ENCODE measurements at places on chromosomes 1 and 21.
A peak's percentile ranks its signal among the peaks of the same experiment; 100 is the strongest.

DNA sequence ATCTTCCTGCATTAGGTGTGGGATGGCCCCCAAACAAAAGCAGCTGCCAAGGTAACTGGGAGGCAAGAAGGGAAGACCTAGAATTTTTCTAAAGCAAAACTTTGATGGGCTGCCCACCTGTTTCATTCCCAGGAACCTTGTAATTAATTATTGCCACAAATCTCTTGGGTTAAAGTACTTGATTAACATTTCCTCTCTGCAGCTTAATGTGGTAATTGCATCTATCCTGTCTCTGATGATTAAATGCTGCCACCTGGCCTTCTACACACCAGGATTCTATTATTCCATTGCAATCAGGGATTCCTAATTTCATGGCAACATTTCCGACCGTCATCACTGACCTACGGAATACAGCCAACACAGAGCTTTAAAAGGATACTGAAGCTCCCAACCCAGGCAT is 68.3 kb upstream of the RC3H1 start:
- DNase-seq, result no peak

DNA sequence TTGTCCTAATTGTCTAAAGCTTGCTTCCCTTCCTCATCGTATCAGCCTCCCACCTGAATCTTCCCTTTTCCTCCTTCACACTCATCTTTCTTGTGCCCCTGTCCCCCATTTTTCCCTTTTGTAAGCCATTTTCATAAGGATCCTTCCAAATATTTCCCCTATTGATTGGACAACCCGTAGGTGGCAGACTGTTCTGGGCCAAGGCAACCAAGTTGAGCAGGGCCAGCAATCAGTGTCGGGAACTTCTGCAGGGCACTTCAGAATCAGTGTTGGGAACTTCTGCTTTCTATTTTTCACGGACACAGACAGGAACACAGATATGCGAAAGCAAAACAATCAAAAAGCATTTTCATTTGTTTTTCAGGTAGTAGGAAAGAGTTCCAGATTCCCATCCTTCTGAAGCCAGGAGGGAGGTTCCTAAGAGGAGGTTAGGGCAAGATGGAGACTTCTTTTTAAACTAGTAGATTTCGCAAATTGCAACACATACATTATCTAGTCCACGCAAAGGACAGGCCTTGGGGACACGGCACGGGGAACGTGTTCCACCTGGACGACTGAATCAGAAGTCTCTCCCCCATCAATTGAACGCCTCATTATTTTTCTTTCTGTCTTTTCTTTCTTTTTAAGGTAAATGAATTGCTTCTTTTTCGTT is 691 bp upstream of the MPZL1 start:
- peak; percentile 78 for DNase-seq

DNA sequence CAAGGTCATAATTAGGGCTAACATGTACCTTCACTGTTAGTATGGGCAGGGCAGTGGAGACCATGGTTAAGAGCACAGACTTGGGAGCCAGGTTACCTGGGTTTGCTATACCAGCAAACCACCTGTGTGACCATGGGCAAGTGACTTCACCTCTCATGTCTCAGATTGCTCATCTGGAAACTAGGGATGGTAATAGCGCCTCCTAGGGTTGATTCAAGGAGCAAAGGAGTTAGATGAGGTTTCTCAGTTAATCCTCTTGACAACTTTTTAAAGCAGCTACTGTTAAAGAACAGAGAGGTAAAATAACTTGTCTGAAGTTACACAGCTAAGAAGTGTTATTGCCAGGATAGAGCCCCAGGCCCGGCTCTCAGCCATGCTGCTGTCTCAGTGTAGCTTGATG is 790 bp upstream of the MATN1 start:
- no peak for DNase-seq

DNA sequence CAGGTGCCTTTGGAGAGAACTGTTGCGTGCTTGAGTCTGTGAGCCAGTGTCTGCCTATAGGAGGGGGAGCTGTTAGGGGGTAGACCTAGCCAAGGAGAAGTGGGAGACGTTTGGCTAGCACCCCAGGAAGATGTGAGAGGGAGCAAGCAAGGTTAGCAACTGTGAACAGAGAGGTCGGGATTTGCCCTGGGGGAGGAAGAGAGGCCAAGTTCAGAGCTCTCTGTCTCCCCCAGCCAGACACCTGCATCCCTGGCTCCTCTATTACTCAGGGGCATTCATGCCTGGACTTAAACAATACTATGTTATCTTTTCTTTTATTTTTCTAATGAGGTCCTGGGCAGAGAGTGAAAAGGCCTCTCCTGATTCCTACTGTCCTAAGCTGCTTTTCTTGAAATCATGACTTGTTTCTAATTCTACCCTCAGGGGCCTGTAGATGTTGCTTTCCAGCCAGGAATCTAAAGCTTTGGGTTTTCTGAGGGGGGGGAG is 2.4 kb downstream of the BTG2 start:
- DNase-seq, result no peak

GRCh38 chr1:162626761-162627160 is 5.5 kb upstream of the DDR2 start:
- DNase-seq, result no peak

- DNase-seq, result no peak
These were observed 126.7 kb upstream of the KRTAP19-8 start for GRCh38 chr21:31164713-31165694.

DNA sequence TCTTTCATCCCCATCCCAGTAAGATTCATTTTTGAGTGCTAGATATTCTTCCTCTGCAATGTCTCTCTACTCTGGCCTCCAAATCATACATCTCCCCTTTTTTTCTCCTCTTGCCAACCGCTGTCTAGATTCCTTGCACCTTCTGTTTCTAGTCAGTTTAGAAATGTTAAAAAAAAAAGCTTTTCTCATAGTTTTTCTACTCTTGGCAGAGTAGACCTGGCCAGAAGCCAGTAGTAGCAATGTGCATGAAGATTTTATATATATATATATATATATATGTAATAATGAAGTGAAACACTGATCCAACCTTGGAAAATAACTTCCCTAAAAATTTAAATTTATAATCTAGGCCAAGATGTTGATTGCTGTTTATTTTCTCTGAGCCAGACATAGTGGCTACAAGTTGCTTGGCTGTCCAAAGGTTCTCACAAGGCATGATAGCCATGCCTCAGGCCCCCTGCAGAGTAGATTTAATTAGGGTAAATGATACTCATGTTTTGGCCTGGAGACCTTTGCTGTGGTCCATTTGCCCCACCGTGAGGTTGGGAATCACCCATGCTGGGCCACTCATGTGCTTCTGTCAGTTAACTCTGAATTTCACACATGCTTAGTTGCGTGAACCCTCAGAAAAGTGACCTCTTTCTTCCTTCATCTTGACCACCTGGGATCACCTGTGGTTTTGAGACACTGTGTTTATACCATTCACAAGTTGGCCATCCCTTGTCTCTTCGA is 103.4 kb upstream of the KCNE2 start:
- DNase-seq, result no peak

DNA sequence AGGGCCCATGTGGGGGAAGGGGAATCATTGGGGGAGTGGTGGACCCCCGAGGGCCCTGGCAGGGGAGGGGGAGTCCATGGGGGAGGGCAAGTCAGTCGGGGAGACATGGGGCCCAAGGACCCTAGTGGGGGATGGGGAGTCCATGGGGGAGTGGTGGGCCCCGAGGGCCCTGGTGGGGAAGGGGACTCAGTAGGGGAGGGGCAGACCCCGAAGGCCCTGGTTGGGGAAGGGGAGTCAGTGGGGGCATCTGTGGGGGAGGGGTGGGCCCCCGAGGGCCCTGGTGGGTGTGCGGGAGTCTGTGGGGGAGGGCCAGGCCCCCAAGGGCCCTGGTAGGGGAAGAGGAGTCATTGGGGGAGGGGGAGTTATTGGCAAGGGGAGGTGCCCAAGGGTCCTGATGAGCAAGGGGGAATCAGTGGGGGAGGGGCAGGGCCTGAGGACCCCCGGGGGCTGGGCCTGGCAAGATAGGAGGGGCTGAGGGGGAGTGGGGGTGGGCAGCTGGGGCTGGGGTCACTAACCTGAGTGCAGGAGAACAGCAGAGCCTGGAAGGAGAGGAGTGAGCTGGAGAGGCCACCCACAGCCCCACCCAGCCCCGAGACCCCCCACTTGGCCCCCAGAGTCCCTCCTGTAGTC is 2.1 kb downstream of the MXRA8 start:
- no peak for DNase-seq

GRCh38 chr1:116879478-116880133 is 30.1 kb upstream of the PTGFRN start:
- DNase-seq, result no peak

- peak; percentile 90 for DNase-seq
These were observed 3.3 kb upstream of the IRF2BP2 start for GRCh38 chr1:234613128-234613875.

DNA sequence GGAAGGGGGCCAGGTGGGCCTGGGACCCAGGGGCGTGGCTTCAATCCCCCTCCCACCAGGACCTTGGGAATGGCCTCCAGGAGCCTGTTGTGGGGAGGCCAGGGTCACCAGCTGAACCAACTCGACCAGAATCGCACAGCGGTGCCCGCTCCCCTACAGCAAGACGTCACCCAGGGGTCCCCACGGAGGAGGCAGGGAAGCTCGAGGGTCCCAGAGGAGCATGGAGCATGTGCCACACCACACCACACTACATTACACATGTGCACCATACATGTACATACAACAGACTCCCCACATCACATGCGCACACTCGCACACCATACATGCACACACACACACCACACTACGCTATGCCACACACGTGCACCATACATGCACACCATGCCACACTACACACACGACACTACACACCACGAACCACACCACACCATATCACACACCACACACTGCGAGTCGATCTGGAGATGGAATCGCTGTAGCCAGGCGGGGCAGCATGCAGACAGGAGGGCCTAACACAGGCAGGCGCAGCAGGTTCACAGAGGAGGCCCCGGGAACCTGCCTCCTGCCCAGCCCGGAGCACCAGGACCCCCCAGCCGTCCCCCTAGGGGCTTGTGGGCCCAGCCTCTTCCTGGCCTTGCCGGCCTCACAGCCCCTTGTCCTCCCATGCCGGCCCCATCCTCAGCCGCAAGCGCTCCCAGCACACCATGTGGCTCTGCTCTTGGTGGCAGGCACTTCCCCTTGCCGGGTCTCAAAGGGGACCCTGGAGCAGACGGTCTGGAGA is 596 bp downstream of the ITGB2 start:
- no peak for DNase-seq

DNA sequence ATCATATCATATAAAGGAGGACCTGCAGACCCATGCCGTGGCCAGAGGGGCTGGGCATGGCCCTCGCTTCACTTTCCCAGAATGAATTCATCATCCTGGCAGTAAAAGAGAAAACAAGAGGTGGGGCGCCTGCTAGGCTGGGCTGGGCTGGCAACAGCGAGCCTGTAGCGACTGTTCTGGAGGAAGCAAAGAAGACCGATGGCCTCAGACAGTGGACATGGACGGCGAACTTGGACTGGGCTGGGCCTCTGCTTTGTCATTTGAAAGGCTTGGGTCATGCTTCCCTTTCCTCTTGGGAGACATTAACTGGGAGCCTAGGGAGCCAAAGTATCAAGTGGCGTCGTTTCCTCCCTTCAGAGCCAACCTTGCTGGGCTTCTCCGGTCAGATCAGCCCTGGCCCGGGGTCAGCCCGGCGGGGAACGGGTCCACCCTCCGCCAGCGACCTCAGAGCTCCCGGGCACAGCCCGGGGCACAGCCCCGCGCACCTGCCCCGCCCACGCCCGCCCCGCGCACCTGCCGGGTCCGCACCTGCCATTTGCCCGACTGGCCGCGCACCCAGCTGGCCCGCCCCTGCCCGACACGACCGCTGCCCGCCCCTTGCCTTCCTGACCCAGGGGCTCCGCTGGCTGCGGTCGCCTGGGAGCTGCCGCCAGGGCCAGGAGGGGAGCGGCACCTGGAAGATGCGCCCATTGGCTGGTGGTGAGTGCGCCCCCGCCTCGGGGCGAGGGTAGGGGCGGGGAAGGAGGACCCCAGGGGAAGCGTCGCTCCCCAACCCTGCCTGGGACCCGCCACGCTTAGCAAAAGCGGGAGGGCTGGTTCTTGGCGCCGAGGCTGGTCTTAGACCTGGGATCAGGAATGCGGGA is at the start of gene FAM3B:
Gene FAM3B (plus strand): TSS at position 602 of the 863 bp plus-strand sequence. CDS start 79 bp downstream, at position 681.
- no peak for DNase-seq

DNA sequence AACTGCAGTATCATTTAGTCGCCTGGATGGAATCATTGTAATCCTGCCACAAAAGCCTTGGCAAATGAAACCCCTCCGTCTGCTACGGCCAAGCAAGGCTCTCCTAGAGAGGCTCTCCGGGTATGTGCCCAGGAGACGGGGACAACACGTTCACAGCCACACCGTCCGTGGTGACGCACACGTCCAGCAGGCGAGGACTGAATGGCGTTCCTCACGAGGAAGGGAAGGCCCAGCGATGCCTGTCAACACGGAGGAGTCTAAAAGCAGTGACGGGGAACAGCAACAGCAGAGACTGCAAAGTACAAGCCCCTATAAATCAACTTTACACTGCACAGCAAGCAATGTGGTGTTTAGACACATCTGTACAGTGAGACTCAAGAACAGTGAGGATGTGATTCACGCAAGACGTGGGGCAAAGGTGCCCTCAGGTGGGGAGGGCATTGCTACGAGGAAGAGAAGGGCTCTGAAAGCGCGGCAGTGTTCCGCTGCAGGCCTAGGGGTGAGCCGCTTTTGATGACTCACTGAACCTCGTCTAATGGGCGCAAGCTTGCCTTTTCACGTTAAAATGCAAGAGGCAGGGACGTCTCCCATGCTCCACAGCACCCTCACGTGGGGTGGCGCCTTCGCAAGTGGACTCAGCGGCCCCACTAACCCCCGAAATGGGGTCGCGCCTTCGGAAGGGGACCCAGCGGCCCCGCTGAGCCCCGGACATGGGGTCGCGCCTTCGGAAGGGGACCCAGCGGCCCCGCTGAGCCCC is 6.8 kb downstream of the WRAP73 start:
- DNase-seq, result no peak

- DNase-seq, result no peak
These were observed 10.0 kb upstream of the LRRC3 start for GRCh38 chr21:44445145-44445812.

DNA sequence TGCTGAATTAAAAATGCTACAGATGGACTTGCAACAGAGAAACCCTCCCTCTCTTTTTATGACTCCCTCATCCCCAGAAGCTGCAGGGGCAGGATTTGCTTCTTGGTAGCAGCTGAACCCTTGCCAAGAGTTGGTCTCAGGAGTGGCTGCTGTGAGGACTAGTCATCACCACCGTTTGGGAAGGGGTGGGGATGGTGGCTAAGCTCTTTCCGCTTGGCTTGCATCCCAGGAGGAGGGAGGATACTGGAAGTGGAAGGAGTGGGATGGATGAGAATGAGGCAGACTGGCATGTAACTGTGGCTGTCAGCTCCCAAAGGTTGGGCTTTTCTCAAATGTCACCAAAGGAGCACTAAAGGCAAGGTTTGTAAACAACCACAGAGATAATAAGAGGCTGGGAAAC is 50.8 kb upstream of the COL24A1 start:
- DNase-seq, result peak; percentile 97
